Adipocyte (in vitro differentiated cells): ENCODE measurements at places on chromosomes 11 and 22.

GRCh38 chr11:67983951-67984350 is 19.9 kb downstream of the UNC93B1 start:
- no peak for DNase-seq

GRCh38 chr22:45692549-45692948 is 20.9 kb downstream of the ATXN10 start:
- peak; percentile 57 for DNase-seq

DNA sequence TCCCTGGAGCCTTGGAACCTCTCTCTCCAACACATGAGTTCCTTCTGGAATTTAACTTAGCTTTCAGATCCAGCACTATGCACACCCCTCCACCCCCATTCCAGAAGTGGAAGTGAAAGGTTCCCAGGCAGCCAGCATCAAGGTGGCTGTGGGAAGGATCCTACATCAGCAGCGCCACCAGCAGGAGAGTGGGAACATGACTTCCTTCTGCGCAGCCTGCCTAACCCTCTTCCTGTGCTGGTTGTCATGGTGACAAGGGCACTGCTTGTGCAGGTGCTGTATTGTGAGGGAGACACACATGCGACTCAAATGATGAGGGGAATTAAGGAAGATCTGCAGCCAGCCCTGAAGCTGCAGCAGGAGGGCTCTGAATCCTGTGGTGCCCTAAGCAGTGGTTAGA is 904.5 kb upstream of the API5 start:
- no peak for DNase-seq

DNA sequence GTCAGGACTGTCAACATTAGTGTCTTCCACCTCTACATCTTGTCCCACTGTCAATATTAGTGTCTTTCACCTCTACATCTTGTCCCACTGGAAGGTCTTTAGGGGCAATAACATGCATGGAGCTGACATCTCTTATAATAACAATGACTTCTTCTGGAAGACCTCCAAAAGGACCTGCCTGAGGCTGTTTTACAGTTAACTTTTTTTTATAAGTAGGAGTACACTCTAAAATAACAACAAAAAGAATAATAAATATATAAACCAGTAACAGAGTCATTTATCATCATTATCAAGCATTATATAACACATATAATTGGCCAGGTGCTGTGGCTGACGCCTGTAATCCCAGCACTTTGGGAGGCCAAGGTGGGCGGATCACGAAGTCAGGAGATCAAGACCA is 57.5 kb downstream of the PAK1 start:
- no peak for DNase-seq

DNA sequence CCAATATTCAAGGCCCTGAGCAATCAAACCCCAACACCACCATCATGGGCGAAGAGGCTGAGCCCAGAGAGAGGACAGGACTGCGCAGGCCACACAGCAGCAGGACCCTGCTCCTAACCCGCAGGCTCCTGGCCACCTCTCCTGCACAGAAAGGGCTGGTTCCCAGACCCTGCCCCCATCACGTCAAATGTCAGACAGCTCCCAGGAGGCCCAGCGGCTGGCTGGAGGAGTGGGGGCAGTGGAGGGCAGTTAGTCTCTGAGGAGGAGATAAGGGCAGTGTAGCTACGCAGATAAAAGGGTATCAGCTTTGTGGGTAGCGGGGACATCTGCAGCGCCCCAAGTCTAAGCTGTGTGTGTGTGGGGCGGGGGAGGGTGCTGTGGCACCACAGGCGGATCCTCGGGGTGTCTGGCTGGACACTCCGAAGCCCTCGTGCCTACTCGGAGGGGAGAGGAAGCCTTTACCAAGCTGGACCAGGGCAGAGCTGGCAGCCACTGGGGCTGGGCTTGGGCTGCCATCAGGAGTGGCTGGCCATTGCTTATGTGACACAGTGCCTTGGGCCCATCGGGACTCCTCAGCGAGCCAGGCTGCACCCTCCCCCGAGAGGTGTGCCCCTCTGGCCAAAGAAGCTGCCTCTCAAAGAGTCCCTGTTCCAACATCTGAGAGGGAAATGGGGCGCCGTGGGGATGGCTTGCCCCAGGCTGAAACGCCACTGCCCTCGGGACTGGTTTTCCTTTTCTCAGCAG is 21.5 kb downstream of the FADS3 start:
- DNase-seq: no peak

GRCh38 chr11:119091178-119091577 is 6.5 kb downstream of the HMBS start:
- peak; percentile 7 for DNase-seq

DNA sequence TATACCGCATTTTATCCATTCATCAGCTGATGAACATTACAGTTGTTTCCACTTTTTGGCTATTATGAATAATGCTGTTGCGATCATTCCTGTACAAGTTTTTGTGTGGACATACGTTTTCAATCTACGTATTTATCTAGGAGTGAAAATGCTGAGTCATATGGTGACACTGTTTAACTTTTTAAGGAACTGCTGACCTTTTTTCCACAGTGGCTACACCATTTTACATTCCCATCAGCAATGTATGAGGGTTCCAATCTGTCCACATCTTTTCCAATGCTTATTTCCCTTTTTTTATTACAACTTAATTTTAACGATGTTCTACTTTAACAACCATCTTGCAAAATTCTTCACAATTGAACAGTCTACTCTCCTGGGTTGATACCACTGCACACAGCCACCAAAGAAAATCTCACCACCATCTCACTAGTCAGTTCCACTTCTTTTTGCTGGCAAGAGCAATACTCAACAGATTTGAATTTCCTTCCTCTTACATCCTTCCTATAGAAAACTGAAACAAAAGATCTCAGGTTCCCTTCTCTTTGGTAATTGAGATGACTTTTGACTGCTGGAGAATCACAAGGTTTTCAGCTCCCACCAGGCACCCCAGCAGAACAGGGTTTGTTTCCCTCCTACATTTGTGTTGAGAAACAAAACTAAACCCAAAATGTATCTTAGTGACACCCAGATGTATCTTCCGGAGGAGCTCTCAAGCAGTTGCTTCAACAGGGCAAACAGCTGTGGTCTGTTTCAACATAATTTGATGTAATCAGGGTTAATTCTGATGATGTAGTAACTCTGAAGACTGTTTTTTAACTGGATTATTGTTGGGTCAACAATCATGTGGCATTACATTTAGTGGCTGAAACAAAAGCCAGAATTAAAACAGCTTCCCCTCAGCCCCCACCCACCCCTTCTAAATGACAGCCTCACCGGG is 7.0 kb upstream of the GAB2 start:
- DNase-seq: peak; percentile 81

DNA sequence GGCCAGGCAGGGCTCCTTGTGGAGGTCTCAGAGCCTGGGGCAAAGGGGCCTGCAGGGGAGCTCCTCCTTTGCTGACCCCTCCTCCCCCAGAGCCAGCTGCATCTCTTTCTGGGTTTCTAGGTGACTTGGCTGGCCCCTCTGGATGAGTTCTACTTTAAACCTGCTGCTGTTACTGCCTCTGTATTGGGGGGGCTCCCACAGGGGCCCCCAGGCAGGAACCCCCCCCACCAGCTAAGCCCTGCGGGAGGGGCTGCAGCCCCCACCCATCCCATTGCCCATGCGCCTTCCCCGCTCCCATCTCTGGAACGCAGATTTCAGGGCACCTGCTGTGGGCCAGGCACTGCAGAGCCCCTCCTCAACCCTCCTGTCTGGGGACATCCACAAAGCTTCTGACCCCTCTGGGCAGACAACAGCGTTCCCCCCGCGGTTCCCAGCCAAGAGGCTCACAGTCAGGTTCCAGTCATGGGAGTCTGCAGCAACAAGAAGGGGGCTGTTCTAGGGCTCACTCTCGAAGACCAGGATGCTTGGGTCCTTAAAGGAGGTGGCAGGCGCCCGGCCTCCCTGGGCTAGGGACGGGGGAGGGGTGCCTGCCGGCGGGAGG is 815 bp upstream of the PLCB3 start:
- DNase-seq: no peak

DNA sequence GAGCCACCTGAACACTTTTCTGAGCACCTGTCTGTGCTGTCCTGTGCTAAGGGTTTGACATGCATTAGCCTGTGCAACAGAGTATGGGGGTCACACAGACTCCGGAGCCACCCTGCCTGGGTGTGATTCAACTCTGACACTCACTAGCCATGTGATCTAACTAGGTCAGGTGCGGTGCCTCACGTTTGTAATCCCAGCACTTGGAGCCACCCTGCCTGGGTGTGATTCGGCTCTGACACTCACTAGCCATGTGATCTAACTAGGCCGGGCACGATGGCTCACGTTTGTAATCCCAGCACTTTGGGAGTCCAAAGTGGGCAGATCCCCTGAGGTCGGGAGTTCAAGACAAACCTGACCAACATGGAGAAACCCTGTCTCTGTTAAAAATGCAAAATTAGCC is 11.4 kb downstream of the UBE2L6 start:
- no peak for DNase-seq

- no peak for DNase-seq
Observed at GRCh38 chr11:100857236-100858005, 170.3 kb downstream of the ARHGAP42 start.

DNA sequence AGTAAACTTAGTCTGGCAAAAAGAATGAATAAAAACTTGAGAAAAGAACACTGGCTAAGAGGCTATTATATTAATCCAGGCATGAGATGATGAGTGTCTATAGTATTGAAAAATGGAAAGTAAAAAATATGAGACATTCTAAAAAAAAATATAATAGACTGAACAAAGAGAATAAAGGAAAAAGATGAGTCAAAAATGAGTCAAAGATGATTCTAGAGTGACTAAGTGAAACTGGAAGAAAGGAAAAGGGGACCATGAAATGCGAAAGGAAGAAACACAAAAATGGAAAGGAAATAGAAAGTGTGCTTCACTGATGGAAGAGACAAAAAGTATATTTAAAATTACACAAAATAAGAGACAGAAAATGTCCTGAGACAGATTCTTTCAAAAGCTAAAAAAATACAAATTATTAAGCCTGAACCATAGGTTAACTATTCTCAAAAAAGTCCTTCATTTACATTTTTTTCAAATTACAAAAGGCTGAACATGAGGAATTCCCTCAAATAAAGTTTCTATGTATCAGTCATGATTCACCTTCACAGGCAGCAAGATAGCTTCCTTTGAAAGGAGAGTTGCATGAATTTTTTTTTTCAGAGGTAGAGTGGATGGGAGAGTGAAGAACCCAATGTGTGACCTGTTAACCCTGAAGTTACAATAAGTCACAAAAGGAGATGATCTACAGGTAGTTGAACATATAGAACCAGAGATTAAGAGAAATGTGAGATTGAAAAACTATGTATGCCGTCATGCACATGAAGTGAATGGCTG is 75.2 kb downstream of the EIF3M start:
- DNase-seq: peak; percentile 17

DNA sequence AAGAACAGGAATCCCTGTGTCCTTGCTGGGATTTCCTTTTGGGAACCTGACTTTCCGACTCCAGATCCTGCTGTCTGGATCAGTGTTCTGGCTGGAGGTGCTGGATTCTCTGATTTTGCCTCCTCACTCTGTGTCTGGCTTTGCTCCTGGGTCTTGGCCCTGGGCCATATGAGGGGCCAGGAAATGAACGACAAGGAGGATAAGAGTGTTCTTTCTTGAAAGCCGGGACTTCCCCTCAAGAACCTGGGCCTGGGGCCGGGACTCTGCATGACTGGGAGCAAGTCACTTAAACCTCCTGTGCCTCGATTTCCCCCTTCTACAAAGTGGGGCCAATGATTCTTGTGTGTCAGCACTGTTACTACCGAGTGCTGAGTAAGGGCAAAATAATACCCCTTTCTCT is 2.9 kb upstream of the MYO7A start:
- no peak for DNase-seq

GRCh38 chr22:44033287-44033686 is 9.2 kb downstream of the PARVB start:
- no peak for DNase-seq

DNA sequence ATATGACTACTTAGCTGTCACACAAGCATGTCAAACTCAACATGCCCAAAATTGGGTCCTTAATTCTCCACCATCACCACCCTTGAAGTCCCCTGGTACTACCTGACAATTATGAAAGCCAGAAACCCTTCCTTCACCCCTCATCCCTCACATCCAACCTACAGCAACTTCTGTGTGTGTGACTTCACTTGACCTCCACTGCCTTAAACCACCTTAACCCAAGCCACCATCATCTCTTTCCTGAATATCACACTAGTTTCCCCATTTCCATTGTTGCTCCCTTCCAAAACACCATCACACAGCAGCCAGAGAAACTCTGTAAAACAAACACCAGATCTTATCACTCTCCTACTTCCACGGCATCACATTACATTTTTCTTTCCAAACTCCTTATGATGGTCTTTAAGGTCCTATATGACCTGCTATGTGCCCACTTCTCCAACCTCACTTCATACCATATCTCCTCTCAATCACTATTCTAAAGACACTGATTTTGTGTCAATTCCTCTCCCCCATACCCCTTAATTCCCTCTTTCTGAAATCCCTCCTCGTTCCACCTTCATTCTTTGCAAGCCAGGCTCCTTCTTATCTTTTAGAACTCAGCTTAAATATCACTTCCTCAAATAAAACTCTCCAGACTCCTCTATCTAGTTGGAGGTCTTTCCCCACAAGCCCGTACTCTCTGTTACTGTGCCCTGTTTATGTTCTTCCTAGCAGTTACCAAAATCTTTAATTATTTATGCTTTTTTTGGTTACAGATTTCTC is 124.9 kb downstream of the RBFOX2 start:
- DNase-seq: no peak

DNA sequence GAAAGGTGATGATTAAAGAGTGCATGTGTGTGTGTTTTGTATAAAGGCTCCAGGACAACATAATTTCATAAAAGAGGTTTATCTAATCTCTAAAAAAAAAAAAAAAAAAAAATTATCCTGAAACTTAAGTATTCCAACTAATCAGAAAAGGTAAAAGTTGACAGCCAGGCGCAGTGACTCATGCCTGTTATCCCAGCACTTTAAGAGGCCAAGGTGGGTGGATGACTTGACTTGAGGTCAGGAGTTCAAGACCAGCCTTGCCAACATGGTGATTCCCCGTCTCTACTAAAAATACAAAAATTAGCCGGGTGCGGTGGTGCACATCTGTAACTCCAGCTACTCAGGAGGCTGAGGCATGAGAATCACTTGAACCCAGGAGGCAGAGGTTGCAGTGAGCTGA is 632.7 kb upstream of the CHORDC1 start:
- no peak for DNase-seq

GRCh38 chr22:48760481-48761390 is 1066.9 kb downstream of the BRD1 start:
- no peak for DNase-seq
